ENCODE measurements at places on chromosomes 1 and 21.
A peak's percentile ranks its signal among the peaks of the same experiment; 100 is the strongest.

DNA sequence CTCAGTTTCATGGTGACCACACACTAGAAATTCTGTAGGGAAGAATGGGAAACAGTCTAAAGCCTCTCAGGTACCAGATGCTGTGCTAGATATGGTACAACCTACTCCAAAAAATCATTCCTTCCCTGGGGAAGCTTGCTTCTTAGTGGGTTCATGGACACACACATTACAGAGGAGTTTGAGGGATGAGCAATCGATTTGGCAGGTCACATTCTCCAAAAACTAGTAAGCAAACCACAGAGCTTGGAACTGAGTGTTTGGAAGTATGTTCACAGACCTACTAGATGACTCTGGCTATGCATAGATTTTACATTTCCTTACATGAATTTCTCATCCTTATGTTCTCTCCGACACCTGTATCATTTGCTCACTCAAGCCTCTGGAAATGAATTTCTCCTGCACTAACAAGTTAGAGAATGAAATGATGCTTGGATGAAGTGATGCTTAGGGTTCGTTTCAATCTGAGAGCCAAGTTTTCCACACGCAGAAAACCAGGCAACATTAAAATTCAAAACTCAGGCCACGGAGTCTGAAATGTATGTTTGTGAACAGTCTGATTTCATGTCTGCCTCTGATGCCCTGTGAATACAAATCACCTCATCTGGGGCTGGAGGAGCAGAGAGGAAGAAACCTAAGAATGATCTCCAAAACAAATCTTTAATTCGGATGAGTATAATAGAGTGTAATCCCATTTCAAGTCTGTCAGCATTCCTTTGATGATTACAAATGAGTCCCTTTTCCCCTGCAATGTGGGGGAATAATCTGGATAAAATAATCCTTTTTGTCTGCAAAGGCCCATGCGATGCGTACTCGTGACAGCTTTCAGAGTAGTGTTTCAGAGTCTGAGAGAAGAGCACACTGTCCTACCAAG lies 11.0 kb downstream of the EVA1C start:
- no peak for DNase-seq

- DNase-seq: no peak
Observed at GRCh38 chr1:34188418-34188817, 11.7 kb downstream of the C1orf94 start.

- no peak for DNase-seq
Observed at GRCh38 chr1:112675728-112676381, 1.4 kb downstream of the MOV10 start.

DNA sequence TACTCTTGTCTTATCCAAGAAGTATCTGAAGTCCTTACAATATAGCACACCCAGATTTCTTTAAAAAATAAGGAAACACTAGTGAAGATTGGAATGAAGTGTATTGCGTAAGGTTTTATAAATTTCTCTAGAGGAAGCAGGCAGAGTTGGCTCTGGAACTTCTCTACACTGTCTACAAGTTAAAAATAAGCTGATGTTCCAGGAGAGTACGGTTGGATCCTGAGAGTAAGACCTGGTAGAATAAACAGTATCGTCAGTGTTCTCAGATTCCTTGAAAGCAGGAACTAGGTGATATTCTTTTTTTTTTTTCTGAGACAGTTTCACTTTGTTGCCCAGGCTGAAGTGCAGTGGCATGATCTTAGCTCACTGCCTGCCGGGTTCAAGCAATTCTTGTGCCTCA lies 107.9 kb downstream of the USP25 start:
- DNase-seq: no peak

DNA sequence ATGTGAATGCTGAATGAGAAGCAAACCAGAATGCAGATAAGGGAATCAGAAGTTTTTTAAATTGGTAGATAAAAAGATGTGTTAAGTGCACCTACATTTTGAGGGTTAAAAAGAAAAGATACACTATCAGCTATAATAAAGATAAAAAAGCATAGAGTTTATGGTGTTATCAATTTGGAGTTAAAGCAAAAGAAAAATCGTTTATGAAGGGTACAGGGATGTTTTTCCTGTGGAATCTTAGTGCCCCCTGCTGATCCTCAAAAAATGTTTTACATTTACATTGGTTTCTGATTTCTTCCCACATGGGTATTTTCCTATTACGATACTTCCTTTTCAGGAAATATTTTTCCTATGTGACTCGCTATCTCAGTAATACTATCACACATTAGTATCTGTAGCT lies 293.5 kb downstream of the MRPL39 start:
- no peak for DNase-seq

DNA sequence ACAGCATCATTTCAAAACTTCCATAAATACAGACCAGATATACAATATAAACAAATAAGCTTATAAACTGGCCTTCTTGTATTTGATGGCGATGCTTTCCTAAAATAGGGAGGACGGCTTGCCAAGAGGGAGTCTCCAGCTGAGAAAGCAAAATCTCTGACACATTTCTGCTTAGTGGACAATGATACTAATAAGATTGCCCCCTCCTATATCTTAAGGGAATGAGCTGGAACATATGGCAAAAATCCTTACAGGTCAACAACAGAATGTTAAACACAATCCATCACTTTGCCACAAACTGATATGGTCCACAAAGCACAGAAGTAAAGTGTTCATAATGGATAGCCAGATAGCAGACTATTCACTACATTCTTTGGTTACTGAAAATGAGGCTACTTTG lies 7.1 kb upstream of the GADD45A start:
- no peak for DNase-seq

DNA sequence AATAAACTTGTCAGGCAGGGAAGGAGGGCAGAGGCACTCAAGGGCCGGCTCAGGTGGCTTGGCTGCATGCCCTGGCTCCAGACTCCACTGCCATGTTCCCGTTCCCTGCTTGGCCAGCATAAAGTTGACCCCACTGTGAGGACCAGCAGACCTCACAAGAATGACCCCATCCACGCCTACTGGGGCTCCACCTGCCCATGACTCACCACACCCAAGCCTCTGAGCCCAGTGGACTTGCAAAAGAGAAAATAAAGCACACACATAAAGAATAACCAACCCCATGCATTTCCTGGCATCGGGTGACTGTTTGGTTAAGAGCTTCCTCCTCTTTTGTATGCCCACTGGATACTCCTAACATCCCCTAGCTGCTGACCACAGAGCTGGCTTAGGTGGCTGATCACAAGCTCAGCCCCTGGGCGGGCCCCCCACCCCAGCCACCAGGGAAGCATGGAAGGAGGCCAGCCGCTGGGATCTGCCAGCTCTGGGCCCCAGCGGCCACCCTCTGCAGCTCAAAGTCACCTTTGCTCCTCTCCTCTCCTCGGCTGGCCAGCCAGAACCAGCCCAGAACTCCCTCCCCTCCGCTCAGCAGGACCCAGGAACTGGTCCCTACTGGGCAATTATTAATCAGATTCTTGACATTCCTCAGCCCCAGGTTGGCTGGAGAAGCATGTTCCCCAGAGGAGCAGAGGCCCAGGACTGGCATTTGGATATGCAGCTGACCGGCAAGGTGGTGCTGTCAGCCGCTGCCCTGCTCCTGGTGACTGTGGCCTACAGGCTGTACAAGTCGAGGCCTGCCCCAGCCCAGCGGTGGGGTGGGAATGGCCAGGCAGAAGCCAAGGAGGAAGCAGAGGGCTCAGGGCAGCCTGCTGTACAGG lies at the start of gene KLHDC7A:
TSS of gene KLHDC7A (plus strand) at position 616 of the 875 bp plus-strand sequence. CDS start at position 668, 52 bp downstream.
- no peak for DNase-seq

DNA sequence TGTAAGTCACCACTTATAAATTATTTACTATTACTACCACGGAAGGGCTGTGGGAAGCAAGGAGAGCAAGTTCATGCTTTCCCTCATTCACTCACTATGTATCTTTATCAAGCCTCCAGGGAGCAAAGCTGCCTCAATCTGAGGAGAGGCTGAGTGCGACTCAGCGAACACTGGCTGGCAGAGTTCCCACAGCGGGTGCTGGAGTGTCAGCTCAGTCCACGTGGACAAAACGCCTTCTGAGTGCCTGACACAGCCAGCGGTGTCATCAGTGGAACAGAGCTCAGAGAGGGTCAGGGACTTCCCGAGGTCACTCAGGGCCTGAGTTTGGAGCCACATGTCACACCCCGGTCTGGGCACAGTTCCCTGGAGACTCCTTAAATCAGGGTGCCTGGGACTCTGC lies 16.9 kb downstream of the MATN1 start:
- no peak for DNase-seq

GRCh38 chr1:15272009-15272781 lies 25.2 kb downstream of the FHAD1 start:
- peak; percentile 11 for DNase-seq

GRCh38 chr1:66069976-66070876 lies 277.5 kb downstream of the PDE4B start:
- DNase-seq: no peak

DNA sequence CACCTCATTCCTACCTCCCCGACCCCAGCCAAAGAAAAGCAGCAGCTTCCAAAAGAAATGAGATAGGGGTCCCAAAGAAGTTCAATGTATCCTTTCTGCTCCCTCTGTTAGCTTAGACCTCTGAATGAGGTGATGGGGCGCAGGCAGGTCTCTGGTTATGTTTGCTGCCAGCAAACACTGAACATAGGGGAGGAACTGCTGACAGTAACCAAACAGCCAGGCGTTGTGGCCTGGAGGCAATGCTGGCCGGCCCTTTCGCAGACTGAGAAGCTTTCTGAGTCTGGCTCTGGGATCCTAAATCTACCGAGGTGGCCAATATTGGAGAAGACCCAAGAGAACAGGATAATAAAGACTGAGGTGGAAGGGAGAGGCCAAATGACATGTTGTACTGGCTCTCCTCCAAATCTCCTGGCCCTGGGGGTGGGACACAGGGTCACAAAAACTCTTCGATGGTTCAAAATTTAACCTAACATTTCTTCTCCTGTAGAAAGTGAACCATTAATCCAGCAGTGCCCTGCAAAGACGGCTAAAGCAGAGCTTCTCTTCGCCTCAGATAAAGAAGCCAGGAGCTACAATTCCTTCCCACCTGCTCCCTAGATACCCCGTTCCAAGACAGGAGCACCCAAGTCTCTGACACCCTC lies 19.6 kb downstream of the SSR2 start:
- DNase-seq: no peak

DNA sequence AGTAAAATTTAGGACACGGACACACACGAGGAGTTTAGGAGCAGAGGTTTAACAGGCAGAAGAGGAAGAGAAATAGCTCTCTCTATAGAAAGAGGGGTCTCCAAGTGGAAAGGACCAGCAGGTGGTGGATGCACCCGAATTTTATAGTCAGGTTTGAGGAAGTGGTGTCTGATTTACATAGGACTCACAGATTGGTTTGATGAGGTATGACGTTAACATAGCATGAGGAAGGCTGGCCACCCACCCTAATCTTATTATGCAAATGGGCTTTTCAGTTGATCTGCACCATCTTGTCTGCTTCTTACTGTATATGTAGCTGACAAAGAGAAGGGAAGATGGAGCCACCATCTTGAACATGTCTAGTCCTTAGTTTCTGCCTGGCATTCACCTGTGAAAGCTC lies 52.5 kb upstream of the RGS2 start:
- no peak for DNase-seq

DNA sequence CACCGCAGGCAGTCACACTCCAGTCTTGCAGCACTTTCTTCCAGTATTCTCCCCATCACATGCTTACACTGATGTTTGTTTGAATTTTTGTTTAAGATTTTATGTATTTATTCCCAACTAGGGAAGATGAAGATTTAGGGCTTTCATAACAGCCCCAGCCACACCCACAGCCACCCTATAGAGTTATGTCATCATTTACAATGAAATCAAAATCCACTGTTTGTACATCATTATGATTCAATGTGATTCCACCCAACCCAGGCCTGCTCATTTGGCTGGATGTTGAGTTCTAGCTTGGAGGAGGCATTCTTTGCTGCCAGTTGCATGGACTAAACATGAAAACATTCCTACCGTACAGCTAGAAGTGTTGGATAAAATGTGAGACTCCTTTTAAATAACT lies 35.8 kb downstream of the RIPK4 start:
- no peak for DNase-seq

DNA sequence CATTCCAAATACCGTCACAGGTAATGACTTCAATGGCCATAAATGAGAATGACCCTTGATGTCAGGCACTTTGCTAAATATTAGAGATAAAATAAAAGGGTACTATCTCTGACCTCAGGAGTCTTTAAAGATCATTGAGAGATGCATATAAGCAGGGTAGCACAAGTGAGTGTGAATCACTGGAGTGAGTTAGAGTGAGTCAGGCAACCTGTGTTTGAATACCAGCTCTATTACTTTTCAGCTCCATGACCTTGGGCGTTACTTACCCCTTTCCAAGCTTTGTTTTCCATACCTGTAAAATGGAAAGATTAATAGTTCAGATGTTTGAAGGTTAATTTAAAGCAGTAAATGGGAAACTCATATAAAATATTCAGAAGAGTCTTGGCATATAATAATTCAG lies 1058.0 kb upstream of the ADGRL4 start:
- no peak for DNase-seq

- no peak for DNase-seq
Observed at GRCh38 chr1:234331507-234331906, 41.7 kb upstream of the COA6 start.

- DNase-seq: no peak
Observed at GRCh38 chr1:7616076-7616832, 154.8 kb upstream of the VAMP3 start.

- DNase-seq: no peak
Observed at GRCh38 chr21:43624339-43624738, 34.9 kb downstream of the HSF2BP start.

GRCh38 chr21:37767984-37768383 lies 148.3 kb downstream of the KCNJ6 start:
- DNase-seq: no peak

GRCh38 chr1:35809114-35810095 lies 1.6 kb downstream of the AGO4 start:
- DNase-seq: no peak

- no peak for DNase-seq
Observed at GRCh38 chr1:207856276-207857023, 54.5 kb downstream of the CD34 start.

DNA sequence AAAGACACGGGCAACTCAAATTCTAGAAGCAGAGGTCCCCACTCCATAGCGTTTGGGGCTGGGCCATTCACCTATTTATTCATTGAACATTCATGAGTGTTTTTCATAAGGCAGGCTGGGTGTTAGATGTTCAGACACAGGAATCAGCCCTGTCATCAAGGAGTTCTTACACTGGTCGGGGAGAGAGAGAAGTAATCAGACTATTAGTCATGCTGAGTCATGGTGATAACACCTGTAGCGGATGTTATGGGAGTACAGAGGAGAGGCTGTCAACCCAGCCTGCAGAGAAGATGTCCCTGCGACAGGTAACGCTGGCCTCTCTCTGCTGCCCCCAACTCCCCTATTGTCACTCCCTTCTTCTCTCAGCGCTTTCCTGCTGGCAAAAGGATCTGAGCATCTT lies 17.2 kb downstream of the LY9 start:
- no peak for DNase-seq

- DNase-seq: no peak
Observed at GRCh38 chr1:170732252-170732588, 68.3 kb downstream of the PRRX1 start.

DNA sequence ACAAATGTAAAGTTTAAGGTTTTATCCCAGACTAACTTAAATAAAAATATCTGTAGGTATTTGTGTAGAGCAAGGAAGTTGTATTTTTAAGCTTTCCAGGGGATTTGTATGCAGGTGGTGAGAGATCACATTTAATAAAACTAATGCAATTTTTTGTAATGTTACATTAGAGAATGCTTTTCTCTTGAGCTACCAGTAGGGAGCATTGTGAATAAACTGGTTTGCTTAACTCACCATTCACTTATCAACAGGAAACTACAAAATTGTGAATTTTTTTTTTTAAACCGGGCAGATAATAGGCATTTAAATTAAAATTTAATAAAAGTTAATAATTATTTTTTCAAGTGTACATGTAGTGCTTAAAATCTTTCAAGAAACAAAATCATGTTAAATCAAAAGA lies 78.6 kb downstream of the IVNS1ABP start:
- no peak for DNase-seq

GRCh38 chr1:169538998-169539871 lies 47.0 kb downstream of the F5 start:
- no peak for DNase-seq
